Esophagus muscularis mucosa (tissue), 4 donors: ENCODE measurements at places on chromosomes 12 and 14.

DNA sequence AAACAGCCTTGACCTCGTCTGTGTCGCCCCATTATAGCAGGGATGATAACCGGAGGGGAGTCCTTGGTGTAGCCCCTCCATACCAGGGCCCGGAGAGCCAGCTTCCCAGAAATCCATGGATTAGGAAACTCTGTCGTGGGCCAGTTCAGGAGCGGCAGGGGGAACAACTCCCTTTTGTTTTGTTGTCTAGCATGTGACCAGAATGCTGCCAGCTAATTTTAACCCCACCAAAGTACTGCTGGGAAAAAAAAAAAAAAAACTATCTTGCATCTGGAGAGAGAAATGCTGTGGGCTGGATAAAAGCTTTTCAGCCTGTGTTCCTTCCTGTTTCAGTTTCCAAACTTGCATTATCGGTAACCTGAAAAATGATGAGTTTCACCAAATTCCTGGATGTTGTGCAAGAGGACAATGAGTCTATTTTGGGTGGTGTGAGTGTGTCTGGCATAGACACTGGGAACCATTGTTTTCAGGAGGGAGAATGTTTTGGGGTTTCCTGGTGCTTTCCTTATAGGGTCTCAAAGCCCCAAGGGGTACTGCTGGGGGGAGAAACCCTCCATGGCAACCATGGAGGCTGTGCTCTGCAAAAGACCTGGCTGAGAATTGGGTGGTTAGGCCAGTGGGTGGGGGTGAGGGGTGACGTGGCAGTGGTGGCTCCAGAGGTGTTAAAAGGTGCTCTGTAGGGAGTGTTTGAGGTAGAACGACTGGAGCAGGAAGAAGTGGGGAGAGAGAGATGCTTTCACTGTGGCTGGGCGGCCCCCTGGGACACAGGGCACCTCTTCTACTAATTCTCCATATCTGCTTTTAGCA, 14.9 kb upstream of the IRF2BPL start:
- DNase-seq, result no peak

GRCh38 chr14:100737526-100737925, 10.8 kb downstream of the DLK1 start:
- DNase-seq, result no peak

- DNase-seq, result no peak
Measured at GRCh38 chr14:19800282-19801117, 3.1 kb upstream of the OR4N2 start.

DNA sequence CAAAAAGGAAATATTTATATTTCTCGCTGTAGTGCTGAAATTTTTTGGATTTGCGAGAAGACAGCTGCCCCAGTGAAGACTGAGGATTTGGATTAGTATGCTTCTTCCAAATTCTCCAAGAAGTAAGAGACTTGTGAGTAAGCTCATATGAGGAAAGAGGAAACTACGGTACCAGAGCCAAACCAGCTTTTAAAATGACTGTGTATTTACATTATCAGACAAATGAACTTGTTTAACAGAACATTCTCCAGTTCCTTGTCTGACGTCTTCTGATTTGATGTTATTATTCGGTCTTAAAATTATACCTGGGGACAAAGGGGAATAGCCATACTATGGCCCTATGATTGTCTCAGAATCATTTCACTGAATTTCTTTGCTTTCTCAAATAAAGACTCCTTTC, 8.0 kb downstream of the CLEC12B start:
- no peak for DNase-seq

DNA sequence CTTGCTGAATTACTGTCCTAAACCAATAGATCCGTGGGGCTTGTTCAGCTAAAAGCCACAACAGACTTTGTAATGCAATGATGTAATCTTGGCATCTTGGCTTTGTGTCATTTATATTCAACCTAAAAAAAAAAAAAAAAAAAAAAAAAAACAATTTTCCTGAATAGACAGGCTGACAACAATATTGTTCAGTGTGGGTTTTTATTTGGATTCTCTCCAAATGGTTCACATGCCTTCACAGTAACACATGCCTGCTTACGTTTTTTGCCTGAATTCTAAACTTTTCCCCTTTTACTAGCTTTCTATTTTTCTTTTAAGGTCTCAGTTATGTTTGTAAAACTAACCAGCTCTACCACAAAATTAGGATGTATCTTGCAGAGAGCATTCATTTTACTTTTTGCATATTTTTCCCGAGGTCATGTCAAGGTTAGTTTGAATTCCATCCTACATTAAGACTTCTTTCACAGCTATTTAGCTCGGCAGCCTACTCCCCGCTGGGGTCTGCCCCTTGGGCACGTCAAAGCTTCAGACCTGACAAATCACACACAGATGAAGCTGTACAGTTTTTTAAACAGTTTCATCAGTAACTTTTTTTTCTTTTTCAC, 213.7 kb upstream of the NPAS3 start:
- DNase-seq, result no peak

DNA sequence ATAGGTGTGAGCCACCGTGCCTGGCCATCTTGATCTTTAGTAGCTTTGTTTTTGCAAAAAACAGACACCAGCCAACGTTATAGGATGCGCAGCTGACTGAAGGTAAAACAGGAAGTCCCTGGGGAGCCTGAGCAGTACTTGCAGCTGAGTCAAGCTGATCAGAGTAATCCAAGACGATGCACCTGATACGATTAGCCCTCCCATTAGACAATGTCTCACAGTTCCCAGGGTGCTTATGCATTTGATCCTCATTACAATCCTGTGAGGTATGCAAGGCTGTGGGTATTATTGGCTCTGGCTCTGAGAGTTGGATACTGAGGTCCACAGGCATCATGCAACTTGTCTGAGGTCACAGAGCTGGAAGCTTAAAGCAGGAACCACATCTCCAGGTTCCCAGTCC, 8.1 kb downstream of the KRT18 start:
- no peak for DNase-seq

DNA sequence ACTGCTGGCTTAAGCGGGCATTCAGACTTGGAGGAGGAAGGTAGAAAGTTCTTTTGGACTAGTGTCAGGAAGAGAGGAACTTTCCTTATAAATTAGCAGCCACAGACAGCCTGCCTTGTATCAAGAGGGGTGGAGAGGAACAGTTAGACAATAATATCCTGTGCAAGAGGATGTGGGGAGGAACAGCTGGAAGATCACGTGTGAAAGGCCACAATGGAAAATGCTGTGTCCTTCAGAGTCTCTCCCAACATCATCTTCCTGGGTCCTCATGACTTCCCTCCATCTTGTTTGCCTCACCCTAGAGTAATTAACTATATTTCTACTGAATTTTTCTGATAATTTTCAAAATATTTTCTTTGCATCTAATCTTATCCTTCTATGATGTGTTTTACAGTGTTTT, 117.4 kb downstream of the MGAT4C start:
- no peak for DNase-seq
